ENCODE measurements at places on chromosomes 7 and 10. TPM values are rescaled to one million over a fixed set of nuclear protein-coding genes. Genes with fewer than 3 reads are reported as not detected.

OPALIN gene
- polyA plus RNA-seq, result not detected

POLR2J3 gene
- 24.9 TPM for polyA plus RNA-seq

ZNF365 gene
- not detected for polyA plus RNA-seq

AMZ1 gene
- not detected for polyA plus RNA-seq

DNAJC1 gene
- 12.5 TPM for polyA plus RNA-seq

GCK gene
- polyA plus RNA-seq, result not detected

MEIG1 gene
- polyA plus RNA-seq, result 0.47 TPM

KCNIP2 gene
- 0.48 TPM for polyA plus RNA-seq

GRID1 gene
- not detected for polyA plus RNA-seq

BLNK gene
- polyA plus RNA-seq, result 1.5 TPM

PAX4 gene
- not detected for polyA plus RNA-seq

ITPRID1 gene
- not detected for polyA plus RNA-seq

SPDYE5 gene
- 0.20 TPM for polyA plus RNA-seq

PLAC9 gene
- polyA plus RNA-seq, result not detected

TRIM50 gene
- polyA plus RNA-seq, result not detected

MALRD1 gene
- polyA plus RNA-seq, result not detected

Data from CD14-positive monocyte (primary cell).